Stimulated activated effector memory CD8-positive, alpha-beta T cell treated with anti-CD3 and anti-CD28 coated beads, Interleukin-12 subunit alpha, Interleukin-12 subunit beta, amount 100 ng/mL, for 72 hours (primary cell): ENCODE measurements at places on chromosomes 12 and 14.

- peak; percentile 7 for DNase-seq
These were observed 461 bp downstream of the SLC8A3 start for GRCh38 chr14:70188322-70188658.

GRCh38 chr14:99331811-99332210, 59.8 kb upstream of the BCL11B start:
- DNase-seq, result no peak

GRCh38 chr12:26052652-26053051, 72.2 kb downstream of the BHLHE41 start:
- no peak for DNase-seq

DNA sequence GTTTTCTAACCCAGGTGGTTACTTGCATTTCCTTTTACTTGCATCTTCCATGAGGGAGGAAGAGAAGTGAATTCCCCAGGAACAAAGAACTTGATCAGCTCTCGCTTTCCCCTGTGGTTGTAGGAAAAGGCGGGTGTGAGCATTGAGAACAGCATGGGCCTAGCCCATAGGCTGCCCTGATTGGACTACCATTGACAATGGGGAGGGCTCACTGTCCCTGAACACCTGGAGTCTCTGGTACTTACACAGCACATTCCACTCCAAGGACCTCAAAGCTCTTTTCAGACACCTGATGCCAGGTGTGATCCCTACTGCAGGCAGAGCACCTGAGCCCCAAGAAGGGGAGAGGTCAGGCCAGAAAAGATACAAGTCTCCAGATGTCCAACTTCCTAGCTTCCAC, 25.0 kb downstream of the MAX start:
- DNase-seq, result no peak

- DNase-seq, result no peak
These were observed 521 bp upstream of the GMFB start for GRCh38 chr14:54489318-54489683.

- no peak for DNase-seq
These were observed 2.0 kb downstream of the MAP4K5 start for GRCh38 chr14:50530358-50530757.
